Common myeloid progenitor, CD34-positive (primary cell): ENCODE measurements at places on chromosomes 1 and 21.

DNA sequence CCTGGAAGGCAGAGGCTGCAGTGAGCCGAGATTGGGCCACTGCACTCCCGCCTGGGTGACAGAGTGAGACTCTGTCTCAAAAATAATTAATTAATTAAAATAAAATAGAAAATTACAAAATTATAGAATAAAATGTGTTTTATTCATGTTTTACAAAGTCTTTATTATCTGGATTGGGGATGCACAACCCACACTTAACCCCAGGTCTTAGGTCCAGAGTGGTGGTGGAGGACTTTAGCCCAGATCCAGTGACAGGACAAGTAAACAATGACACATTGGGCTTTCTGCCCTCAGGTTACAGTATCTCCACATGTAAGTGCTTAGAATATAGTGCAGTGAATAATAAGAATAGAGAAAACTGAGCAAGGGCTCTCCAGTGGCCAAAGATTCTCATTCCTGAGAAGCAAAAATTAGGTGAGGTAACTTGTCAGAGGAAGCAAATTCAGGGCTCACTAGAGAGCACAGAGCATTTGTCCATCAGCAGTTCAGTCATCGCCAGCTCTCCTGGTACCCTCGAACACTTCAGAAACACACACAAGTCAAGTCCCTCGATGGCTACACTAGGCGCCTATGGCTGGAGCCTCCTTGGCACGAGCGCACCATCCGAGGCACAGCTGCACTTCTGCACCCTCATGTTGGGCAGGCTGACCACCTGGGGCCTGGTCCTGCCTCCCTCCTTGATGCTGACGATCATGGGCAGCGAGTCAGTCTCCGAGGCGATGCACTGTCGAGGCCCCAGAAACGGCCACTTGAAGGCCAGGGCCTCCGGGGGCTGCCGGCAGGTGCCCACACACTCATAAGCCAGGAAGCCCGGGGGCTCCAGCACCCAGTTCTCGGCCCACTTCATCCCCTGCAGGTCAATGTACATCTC lies 2.6 kb downstream of the LEFTY1 start:
- no peak for DNase-seq

DNA sequence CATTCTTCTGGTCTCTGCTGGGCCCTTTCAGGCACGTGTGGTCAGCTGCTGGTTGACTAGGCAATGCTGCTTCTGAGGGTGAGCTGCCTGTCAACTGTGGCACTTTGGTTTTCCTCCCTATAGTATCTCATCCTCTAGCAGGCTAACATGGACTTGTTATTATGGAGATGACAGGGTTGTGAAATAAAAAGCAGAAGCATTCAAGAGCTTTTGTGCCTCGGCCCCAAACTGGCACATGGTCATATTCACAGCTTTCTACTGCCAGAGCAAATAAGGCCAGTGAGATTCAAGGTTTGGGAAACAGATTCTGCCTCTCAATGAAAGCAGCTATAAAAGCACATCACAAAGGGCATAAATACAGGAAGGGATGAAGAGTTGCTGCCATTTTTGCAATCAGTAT lies 1.6 kb upstream of the ZNF124 start:
- DNase-seq = peak; percentile 61

DNA sequence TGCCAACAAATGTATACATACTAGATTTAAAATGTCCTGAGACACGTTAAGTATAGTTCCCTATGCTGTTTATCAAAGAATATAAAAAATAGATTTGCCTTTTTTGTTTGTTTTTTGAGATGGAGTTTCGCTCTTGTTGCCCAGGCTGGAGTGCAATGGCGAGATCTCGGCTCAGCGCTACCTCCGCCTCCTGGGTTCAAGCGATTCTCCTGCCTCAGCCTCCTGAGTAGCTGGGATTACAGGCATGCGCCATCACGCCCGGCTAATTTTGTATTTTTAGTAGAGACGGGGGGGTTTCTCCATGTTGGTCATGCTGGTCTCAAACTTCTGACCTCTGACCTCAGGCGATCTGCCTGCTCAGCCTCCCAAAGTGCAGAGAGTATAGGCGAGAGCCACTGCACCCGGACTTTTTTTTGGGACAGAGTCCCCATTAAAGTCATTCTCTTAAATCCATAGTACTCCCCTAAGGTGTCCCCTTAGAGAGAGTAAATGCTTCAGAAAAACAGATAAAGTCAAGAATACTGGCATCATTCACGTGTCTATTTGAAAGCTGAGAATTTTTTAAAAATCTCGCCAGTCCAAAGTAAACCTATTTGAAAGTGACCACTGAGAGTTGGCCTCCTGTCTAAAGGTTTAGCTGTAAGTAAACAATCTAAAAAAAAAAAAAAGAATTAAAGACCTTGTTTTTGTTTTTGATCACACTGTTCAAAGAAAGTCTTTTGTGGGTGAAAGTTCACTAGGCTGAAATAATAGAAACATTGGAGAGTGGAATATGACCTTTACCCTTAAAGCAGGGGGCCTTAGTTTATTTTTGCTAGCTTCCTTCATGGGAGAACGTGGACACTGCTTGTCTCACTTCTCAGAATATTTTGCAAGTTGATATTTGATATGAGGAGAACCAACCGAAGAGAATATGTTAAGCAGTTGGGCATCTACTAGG lies 48.0 kb upstream of the SLC16A1 start:
- no peak for DNase-seq

DNA sequence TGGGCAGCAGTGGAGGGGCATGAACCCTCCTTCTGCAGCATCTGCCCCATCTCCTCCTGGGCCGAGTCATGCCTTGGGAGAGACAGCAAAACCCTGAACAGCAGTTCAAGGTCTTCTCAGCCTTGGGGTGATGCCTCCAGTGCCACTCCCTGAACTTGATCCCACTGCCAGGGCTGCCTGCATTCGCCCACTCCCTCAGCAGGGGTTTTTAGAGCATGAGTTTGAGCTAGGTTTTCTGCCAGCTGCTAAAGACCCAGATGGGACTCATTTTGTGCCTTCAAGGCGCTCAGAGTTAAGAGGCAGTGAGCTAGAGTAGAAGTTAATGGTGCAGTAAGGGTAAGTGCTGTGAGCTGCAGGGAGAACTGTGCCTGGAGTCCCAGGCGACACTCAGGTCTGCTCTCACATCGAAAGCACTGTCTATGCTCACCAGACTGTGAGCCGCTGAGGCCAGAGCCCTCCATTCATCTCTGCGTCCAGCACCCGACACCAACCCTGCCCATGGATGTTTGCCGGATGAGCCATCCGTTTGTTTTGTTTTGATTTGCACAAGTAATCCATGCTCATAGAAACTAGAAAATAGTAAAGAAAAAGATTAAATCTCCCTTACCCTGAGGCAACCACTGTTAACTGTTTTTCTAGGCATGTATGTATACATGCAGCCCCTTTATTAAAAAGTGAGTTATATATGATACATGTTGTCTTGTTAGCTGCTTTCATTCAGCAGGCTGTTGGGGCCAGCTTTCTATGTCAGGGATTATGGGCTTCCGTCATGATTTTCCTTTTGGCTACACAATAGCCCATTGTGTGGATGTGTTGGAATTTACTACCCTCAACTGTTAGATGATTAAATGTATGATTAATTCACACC lies 67.8 kb downstream of the VPS26C start:
- no peak for DNase-seq

- DNase-seq = no peak
Observed at GRCh38 chr1:23804183-23804835, 3.8 kb upstream of the GALE start.

- no peak for DNase-seq
Observed at GRCh38 chr21:45871616-45872236, 109.8 kb upstream of the COL6A1 start.

GRCh38 chr1:12511516-12512468 lies 106.2 kb downstream of the DHRS3 start:
- DNase-seq = no peak

DNA sequence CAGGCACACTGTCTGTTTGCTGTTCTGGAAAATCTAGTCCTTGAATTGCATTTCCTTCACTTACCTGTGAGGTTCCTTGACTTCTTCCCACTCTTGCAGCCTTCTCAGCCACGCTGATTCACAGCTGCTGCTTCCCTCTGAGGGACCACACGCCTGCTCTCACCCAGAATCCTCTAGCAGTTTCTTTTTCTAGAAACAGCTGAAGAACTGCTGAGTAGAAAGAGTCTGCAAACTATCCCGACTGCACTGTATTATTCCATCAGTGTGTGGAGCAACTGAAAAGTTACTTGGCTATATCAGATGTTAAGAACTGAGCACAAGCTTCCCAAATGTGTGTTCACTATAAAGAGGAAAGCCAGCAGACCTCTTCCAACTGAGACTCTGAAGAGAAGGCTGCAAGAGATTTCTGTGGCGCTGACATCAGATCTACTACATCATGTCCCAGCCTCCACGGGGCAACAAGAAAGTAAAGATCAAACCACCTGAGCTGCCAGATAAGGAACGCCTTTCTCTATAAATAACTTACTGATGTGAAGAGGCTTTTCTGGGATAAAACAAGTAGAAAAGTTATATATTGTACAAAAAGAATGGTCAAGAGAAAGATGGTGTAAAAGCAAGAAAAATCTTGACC lies 226.6 kb downstream of the RERE start:
- no peak for DNase-seq

DNA sequence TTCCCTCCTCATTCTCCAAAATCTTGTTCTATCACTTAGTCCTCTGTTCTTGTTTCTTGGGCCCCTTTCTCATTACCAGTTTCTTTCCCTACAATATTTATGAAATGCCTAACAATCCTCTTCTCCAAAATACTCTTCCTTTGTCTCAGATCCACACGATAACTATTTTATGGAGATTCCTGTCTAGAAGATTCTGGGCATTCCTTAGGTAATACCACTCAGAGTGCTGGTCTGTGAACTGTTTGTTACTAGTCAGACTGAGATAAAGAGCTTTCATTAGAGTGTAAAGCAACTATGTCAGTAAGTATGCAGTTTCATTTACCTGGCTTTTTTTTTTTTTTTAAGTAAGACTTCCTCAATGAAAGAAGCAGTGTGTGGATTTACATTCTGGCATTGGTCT lies 18.1 kb upstream of the RCOR3 start:
- DNase-seq = no peak

- no peak for DNase-seq
Observed at GRCh38 chr1:114610546-114611245, 29.3 kb upstream of the BCAS2 start.

DNA sequence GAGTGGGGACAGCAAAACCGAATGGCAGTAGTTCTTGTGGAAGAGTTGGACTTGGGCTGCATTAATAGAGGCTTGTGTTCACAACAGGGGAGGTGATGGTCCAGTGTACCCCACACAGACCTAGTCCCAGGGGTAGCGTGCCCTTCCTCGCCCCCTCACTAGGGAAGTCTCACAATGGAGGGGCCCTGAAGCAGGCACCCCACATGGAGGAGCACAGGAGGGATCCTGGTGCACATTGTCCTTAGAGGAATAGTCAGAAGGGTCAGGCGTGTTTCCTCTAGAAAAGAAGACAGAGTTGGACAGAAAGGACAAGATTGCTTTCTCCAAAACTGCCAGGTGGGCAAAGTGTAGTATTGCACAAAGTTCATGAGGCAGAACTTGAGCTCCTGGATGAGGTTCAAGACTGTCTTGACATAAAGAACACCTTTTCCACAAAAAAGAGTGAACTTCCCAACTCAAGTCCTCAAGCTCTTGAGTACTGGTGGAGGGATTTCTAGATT lies 23.3 kb downstream of the ETNK2 start:
- DNase-seq = peak; percentile 36

DNA sequence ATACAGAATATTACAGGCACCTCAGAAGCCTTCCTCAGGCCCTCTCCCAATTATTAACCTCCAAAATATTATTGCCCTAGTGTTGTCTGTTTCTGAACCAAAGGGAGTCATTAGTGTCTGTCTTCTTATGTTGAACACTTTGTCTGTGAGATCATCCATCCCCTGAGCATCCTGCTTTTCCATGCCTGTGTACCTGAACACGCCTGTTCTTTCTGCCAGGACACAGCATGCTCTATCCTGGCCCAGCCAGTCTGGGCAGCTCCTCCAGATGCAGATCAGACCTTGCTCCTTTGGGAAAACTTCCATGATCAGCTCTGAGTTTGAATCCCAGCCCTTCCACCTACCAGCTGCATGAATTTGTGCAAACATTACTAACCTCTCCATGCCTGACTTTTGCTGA lies 11.0 kb upstream of the CDC42 start:
- no peak for DNase-seq

- peak; percentile 33 for DNase-seq
Observed at GRCh38 chr1:222167111-222167510, 380.8 kb downstream of the HHIPL2 start.

DNA sequence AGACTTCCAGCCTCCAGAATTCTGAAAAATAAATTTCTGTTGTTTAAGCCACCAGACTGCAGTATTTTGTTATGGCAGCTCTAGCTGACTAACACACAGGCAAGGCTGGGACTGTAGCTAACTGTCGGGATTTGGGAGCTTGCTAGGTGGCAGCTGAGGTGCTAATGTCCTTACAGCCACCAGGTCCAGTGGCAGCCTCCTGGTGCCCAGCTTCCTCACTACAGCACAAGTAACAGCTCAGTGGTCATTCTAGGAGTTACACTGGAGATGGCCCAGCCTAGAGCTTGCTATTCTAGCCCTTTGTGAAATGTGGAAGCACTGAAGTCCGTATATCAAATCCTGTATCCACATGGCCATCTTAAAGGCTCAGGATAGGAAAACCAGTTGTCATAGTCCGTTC lies 4.3 kb upstream of the C1orf115 start:
- no peak for DNase-seq

DNA sequence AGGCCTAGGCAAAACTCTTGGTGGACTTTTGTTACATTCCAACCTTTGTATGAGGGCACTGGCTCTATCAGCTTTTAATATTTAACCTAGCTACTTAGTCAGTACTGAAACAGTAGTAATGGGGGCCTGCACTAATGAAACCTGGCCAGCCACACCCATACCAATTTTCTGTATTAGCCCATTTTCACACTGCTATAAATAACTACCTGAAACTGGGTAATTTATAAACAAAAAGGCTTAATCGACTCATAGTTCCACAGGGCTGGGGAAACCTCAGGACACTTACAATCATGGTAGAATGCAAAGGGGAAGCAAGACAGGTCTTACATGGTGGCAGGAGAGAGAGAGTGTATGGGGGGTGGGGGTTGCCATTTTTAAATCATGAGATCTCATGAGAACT lies 245.7 kb upstream of the RGS18 start:
- DNase-seq = no peak
